ENCODE measurements at places on chromosomes 16 and 17.

- no peak for DNase-seq
Measured at GRCh38 chr16:73034374-73034773, 13.6 kb downstream of the ZFHX3 start.

GRCh38 chr16:89355007-89355406 is 135.4 kb downstream of the ANKRD11 start:
- no peak for DNase-seq

GRCh38 chr17:35713069-35713728 is 18.2 kb upstream of the RASL10B start:
- peak; percentile 93 for DNase-seq

- no peak for DNase-seq
Measured at GRCh38 chr17:27504188-27504995, 48.1 kb downstream of the KSR1 start.

DNA sequence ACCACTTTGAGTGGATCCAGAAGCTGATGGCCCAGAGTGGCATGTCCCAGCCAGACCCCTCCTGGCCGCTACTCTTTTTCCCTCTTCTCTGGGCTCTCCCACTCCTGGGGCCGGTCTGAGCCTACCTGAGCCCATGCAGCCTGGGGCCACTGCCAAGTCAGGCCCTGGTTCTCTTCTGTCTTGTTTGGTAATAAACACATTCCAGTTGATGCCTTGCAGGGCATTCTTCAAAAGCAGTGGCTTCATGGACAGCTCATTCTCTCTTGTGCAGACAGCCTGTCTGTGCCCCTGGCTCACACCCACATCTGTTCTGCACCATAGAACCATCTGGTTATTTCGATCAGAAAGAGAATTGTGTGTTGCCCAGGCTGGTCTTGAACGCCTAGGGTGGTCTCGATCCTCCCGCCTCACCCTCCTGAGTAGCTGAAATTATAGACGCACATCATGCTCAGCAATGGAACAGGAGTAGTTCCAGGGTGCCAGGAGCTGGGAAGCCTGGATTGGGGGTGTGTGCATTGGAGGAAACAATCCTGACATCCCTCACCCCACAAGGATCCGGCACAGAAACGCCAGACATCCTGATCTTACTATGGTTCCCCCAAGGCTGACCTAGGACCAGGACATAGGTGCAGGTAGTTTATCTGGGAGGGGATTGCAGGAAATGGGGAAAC is 4.6 kb downstream of the PRSS21 start:
- DNase-seq: no peak

DNA sequence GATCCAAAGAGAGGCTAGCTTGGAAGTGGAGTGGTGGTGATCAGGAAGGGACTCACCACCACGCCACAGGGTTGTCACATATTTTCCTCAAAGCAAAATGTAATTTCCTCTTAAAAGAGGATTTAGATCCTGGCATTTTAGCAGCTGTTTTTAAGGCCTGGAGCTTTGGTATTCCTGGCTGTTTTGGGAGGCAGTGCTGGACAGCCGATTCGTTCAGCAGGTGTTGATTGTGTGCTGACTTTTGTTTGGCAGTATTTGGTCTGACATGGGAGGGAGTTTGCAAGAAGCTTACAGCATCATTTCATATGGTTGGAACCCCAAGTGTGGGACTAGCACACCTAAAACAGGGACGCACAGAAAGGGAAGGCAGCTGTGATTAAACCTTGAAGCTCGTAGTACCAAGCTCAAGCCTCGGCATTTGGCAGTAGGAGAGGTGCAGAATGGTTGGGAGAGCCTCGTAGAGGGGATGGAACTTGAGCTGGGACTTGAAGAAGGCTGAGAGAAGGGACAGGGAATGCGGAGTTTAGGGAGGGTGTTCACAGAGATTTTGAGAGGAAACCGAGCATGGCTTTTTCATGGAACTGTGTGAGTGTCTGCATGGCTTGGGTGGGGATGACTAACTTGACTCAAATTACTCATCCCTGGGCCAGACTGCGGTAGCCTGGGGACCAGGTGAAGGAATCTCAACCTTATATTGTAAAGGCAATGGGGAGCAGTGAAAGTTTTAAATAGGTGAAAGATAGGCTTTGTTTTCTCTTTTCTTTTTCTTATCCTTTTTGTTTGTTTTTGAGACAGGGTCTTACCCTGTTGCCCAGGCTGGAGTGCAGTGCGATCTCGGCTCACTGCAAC is 52.3 kb downstream of the RPTOR start:
- no peak for DNase-seq

DNA sequence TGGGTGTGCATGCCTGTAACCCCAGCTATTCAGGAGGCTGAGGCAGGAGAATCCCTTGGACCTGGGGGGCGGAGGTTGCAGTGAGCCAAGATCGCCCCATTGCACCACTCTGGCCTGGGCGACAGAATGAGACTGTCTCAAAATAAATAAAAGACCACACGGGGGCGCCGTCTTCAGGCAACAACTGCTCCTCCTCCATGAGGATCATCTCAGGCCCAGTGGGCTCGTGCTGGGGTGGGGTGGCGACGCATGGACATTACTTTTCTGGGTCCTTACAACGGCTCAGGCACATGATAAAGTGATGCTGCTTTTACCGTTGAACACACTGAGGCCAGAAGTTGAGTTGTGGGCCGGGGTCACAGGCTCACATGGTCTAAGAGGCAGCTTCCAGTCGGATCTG is 56.2 kb downstream of the PRMT7 start:
- DNase-seq: no peak

DNA sequence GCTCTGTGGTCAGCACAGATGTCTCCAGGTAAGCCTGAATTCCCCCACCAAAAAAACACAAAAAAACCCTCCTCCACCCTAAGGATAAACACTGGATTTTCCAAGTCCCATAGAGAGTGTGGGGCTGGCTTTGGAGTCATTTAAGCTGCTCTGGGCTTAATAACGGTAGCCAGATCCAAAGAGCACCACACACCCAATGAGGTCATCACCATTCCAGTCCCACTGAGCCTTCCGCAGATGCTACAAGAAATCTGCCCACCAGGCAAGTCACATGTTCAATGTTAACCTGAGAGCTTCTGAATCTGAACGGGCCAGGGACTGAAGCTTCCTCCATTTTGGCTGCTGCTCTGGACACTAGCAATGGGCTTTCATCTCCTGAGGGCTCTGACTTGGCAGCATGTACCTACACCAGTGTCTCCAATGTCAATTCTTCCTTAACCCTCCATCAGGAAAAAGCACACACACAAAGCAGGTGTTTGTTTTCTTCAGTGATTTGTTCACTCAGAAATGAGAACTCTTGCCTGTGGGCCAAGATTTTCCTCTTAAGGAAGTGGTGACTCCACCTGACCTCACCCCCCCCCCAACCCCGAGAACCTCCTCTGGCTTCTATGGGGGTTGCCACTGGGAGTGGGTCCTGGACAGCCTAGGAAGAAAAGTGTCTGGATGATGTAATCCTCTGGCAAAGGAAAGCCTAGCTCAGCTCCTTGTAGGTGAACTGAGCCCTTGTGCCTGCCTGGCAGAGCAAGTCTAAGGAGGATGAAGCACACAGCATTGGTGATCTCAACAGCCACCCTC is 220.1 kb downstream of the FOXL1 start:
- no peak for DNase-seq

DNA sequence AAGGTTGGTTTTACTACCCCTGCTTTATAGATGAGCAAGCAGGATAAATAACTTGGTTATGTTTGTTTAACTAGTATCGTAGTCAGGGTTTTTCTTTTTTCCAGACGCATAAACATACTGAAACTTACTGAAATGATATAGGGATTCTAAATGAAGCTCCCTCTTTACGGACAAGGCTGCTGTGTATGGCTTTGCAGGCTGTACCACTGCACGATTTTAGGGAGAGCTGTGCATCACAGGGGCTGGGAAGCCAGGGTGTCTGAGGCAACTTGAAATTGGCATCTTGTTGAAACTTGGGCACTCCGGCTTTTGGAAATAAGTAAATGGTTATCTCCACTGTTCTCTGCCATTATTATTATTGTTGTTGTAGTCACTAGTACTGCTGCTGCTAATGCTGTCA is 218.1 kb upstream of the CDH8 start:
- no peak for DNase-seq

DNA sequence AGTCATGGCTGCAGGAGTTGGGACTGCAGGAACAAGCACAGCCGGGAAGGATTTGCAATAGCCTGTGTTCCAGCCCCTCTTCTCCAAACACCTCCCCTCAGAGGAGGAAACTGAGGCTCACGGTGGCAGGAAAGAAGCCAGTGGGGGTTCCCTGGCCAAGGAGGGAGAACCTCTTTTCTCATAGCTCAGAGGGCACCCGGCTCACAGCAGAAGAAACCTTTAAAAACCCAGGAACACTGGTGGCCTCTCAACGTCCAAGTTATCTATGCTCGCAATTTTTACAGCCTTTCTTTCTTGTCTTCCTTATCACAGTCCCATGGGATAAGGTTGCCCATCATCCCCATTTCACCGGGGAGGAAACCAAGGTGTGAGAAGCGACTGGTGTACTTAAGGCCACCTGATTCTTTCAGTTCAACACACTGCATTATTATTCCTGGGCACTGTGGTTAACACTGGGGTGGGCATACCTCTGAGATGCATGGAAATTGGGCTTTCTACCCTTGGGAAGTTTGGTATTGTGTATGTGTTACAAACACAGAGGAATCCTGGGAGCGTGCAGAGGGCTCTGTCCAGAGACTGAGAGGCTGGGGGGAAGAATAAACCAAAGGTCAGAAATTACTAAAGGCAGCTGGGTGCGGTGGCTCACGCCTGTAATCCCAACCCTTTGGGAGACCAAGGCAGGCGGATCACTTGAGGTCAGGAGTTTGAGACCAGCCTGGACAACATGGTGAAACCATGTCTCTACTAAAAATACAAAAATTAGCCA is 791 bp upstream of the ZNF629 start:
- no peak for DNase-seq

- peak; percentile 22 for DNase-seq
Measured at GRCh38 chr17:3890082-3890877, 2.6 kb downstream of the CAMKK1 start.

- DNase-seq: no peak
Measured at GRCh38 chr16:28882551-28883160, 4.4 kb downstream of the ATP2A1 start.

DNA sequence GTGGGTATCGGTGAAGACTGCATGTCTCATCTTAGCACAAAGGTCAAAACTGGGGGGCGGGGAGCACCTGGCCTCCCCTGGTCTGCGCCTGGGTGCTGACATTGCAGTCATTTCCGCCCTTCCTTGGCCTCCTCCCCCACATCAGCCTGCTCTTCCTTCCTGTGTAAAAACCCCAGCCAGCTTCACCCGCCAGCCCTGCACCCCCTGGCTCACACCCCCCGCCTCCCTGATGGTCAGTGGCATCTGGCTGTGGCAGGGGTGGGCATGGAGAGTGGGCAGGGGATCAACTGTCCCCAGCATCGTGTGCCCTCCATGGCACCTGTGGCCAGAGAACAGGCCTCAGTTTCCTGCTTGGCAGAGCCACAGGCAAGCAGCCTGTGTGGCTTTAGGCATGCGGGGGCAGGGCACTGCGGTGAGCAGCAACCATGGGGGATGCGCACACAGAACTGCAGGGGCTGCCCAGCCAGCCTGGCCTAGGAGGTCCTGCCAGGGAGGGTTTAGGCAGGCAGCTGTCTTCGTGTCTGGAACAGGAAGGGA is 26.5 kb upstream of the LASP1NB start:
- DNase-seq: no peak

GRCh38 chr17:17355426-17355825 is 52.3 kb downstream of the NT5M start:
- no peak for DNase-seq

DNA sequence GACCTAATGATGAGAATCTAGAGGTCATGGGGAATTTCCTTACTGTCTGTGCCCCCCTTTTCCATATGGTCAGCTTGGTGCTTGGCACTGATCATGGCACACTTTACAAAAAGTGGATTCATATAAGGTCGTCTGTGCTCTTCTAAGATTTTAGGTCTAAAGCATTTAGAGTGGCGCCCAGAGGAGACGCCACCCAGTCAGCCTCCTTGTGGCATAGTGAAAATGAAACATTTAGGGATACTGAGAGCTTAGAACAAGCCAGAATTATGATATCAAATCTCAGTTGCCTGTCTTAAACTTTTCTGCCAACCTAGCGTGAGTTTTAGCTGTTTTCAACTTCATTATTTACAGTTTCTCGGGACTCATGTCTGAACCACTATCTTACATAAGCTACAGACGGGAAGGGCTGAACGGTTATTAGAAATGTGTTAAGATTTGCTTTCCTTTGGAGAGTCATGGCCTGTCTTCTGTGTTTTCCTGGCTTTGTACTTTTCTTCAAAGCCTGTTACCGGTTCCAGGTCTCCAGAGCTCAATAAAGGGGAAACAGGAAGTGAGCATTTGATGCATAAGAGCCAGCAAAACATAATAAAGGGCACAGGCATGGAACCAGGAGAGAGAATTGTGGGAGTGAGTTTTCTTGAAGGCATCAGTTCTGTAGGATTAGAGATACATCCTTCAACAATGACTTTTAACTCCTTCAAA is 13.7 kb downstream of the ZNRF1 start:
- no peak for DNase-seq
